Activated CD4-positive, CD25-positive, alpha-beta regulatory T cell treated with anti-CD3 and anti-CD28 coated beads, Interleukin-2, amount 50 U/mL, for 72 hours (primary cell): ENCODE measurements at places on chromosomes 7 and 10.

GRCh38 chr7:39700932-39701331 is 77.6 kb downstream of the RALA start:
- DNase-seq, result no peak

GRCh38 chr7:44045226-44046014 is 918 bp downstream of the DBNL start:
- no peak for DNase-seq

DNA sequence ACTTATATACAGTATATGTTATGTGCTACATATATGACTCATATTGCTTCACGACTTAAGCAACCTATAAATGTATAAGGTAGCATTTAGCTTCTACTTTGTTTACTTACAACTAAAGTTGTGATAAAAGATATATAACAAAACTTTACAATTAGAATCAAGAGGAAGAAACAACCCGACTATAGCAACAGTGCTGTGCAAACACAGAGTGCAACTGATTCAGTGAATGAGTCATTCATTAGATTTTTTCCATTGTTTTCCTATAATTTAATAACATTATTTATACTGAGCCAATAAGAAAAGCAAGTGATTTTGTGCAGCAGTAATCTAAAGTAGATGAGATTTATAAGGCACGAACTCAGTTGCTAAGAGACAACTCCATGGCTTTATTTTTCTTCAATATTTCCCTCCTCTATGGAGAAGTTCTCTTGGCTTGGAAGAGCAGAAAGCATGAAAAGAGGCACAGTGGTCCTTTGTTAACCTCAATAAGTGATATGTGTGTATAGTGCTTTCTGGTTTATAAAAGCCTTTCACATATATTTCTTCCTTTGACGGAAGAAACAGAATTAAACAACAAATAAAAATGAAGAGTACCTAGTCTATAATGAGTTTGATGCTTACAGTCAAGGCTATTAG is 19.8 kb downstream of the CEP41 start:
- DNase-seq, result no peak

- no peak for DNase-seq
Measured at GRCh38 chr10:12872577-12872976, 128.9 kb downstream of the CCDC3 start.

DNA sequence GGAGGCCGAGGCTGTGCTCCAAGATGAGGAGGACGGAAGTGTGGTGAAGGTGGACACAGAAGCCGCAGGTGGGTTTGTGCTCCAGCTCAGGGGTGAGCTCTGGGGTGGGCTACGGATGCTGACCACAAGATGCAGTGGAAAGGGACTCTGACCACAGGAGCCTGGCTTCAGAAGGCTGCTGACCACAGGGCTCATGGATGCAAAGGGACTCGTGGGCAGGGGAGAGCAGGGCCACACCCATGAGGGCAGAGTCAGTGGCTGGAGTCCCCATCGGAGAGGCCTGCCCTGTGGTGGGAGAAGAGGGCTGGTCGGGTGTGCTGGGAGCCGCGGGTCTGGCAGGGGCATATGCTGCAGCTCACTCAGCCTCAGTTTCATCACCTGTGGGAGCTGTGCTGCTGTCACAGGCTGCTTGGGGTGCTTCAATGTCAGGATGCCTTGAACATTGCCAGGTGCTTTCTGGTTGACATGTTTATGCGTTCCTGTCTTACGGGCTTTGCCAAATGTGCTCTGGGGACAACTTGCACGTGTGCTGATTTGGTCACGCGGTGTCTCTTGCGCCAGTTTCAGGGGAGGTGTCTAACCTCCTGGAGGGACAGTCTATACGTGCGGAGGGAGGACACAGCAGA is 13.7 kb downstream of the SCART1 start:
- DNase-seq, result no peak

DNA sequence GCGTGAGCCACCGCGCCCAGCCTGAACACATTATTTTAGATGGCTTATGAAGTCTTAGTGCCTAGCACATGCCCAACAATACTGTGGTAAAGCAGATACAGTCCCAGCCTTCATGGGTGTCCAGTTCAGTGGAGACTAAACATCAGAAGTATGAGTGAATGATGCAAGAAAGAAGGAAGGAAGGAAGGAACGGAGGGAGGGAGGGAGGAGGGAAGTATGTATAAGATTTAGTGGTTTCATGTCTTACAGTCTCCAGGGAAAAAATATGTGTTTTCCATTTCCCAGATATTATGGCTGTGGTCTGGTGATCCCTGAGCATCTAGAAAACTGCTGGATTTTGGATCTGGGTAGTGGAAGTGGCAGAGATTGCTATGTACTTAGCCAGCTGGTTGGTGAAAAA is 2.9 kb downstream of the AS3MT start:
- no peak for DNase-seq

- DNase-seq, result no peak
Measured at GRCh38 chr7:983616-984071, 663 bp downstream of the CYP2W1 start.

DNA sequence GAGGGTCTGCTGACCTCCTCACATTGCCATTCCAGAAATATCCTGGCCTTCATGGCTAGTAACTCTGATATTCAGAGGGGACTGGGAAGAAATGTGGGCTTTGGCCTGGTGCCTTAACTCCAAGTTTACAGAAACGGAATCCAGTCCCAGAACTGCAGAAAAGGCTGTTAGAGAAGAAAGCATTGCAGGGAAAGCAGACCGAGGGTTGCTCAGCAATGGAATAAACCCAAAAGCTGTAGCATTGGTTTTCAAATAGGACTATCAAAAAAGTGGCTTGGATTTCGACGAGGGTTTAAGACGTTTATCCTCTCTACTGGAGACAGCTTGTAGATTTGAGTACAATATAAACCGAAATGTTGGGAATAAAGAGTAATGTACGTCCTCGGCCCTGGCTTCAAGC is 425.8 kb upstream of the FOXK1 start:
- DNase-seq, result no peak

DNA sequence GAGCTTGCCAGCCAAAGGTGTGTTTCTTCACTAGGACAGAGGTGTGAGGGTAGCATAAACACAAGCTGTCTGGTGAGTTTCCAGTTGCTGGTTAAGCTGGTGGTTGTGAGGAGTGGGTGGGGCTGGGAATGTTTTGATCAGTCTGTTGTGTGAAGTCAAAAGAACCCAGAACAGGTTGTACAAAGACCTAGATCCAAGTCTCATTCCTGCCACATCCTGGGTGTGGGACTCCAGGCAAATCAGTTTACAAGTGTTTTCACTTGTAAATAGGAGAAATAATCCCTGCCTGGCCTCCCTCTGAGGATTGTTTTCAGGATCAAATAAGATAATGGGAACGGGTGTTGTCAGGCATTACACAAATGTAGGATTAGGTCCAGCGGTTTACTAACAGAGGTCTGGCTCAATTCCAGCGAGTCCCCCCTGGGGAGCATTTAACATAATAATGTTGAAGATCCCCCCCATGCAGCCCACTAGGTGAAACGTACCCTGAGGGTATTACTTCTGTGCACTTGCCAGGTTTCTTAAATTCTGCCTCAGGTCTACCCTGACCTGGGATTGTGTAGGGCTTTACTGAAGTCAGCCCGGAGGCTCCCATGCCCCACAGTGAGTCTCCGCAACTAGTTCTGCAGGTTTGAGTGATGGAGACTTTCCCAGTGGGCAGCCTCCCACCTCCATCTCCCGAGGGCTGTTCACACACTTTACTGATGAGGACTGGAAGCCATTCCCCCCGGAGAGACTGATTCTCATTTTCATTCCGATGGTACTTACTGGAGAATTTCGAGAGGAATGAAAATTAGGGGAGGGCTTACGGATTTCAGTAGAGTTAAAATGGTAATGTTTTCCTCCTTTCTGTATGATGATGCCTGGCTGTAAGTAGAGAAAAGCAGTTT is 2.7 kb upstream of the FRAT2 start:
- no peak for DNase-seq

DNA sequence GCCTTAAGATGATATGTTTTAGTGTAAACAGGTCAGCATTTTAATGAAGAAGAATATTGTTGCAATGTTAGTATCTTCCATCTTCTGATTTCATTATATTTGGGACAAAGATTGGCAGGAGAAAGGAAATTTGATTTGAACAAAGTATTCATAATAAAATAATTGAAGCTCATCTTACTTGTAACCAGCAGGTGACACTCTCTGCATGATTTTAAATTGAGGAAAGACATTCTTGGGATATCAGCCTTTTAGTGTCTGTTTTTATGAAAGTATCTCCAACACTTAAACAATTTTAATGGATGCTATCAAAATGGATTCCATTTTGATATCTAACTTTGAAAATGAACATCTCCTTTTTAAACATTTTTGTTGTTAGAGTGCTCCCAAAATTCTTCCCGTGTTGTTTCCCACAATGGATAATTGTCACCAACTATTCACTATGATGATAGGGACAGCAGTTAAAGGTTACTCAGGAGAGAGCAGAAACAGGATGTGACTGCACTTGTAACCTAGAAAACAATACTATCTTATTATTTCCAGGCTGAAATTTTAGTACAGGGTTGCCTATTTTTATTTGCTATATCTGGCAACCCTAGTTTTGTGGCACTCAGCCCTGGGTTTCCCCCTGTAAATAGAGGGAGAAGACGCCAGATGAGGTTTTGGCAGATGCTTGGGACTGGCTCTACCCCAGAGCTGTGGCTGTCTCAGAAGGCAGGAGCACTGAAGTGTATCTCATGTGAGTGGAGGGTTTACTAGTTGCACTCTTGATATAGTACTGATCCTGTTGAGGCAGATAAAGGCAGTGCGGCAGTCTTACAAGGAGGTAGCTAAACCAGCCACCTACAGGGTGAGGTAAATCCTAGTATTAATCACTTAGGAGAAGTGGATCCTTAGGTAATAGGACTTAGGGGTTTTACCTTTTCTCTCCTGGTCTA is 31.0 kb upstream of the ABCB4 start:
- DNase-seq, result no peak

DNA sequence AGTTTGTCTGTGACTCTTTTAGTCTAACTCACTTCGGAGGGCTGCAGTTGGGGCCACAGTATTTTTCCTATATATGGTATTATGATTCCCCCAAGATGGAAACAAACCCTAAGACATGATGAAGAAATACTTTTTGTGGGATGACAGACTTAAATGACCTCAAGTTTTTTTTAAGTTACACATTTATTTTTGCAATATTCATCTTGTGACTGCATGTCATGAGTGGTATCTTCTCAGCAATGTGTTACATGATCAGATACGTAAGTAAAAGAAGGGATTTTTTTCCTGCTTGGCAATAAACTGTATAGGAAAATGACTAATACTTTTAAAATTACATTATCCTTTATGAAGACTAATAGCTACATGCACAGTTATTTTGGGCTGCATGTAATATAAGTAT is 57.8 kb downstream of the OR13A1 start:
- no peak for DNase-seq

GRCh38 chr7:77757589-77757988 is 40.6 kb downstream of the TMEM60 start:
- no peak for DNase-seq

GRCh38 chr10:127306479-127306878 is 110.1 kb upstream of the INSYN2A start:
- DNase-seq, result no peak

DNA sequence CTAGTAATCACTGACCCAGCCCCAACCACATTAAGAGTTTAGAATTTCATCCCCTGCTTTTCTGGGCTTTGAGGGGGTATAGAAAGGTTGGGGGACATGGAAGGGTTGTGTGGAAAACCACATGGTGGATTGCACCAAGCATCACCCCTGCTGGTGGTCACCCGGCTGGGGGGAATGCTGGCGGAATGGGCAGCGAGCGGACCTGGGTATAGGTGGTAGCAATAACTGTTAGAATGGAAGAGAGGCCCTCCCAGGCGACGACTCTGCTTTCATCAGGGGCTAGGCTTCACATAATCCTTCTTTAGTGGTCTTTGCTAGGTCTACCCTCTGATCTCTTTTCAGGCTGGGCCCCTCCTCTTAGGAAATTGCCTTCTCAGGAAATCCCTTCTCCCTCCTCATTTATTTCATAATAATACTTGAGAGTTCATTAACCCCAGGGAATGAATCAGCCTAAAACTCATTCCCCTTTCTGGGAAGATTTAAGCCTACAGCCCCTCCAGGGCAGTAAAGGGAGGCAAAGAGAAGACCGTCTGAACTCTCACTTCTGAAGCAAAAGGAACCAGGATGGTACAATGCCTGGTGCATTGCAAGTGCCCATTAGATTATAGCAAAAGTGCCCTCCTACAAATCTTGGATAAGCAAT is 90.7 kb upstream of the LEP start:
- DNase-seq, result no peak
